ENCODE measurements at places on chromosomes 6 and 20. TPM values are rescaled to one million over a fixed set of nuclear protein-coding genes. Genes with fewer than 3 reads are reported as not detected.

OR12D3 gene
- not detected for total RNA-seq

OPN5 gene
- total RNA-seq, result not detected

ME1 gene
- 0.42 TPM for total RNA-seq

GJA10 gene
- not detected for total RNA-seq

LTA gene
- total RNA-seq, result 567 TPM

IL22RA2 gene
- total RNA-seq, result not detected

CDSN gene
- not detected for total RNA-seq

TNFRSF6B gene
- not detected for total RNA-seq

HLA-DQA2 gene
- total RNA-seq, result 0.17 TPM

PSORS1C2 gene
- not detected for total RNA-seq

EDN3 gene
- total RNA-seq, result 0.45 TPM

Measured in activated T-helper 17 cell treated with anti-CD3 and anti-CD28 coated beads, Interleukin-2, amount 50 U/mL, for 72 hours (primary cell).